H7 (cell line): ENCODE measurements at places on chromosomes 7 and 10.

DNA sequence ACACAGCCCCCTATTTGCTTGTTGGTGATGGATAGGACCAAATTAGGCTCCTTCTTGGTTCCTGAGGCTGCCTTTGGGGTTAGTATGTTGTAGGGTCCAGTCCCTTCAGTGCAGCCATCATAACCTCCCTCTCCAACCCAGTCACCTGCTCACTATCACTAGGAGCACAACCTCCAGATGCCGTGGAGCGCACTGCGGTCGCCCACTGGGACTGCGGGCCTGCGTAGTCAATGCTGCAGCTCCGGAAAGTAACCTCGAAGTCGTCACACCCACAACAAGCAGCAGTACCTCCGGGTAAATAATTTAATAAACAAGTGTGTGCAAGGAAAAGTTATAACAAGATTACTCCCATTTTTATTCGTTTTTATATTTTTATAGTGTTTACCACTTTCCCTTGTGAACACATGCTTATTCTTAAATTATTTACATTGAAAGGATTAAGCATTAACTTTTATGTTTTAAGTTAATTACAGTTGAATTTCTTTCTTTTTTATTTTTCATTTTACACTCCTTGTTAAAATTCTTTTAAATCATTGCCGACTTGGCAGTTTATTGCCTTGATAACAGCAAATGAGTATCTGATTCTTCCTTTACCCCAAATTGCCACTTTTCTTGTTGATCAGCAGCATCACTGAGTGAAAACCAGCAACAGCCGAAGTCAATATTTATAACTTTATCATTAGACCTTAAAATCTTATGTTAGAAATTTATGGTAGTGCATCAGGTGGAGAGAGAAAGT, 399.5 kb upstream of the LRGUK start:
- DNase-seq = no peak

GRCh38 chr7:131945313-131945911, 389.0 kb upstream of the PODXL start:
- DNase-seq = peak; percentile 93

DNA sequence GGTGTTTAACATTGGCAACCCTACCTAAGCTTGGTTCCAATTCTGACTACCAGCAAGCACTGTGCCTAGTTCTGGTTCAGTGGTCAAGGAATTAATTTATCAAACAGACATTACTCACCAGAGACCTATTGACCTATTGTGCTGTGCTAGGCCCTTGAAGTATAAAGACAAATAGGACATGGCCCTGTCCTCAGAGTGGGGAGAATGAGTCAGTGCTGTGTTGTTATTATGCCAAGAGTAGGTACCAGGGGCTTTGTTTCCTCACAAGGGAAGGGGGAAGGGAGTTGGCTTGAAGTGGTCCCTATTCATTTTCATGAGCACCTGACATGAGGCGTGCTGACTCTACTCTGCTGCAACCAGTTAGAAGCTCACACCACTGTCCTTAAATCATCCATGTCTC, 62.6 kb upstream of the PLPP4 start:
- no peak for DNase-seq

DNA sequence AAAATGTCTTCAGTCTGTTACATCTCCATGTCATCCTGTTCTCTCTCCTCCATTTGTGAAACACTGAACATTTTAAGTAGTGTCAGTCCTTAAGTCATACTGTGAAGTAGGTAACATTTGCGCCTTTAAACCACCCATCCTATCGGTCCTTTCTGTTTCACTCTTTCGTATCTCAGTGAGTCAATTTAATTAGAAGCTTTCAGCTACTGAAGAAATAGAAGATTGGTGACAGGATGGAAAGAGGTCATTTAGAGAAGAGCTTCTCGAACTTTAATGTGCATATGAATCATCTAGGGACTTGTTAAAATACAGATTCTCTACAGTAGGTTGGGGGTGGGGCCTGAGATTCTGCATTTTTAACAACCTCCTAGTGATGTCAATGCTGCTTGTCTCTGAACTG, 113.4 kb downstream of the SRI start:
- no peak for DNase-seq

- DNase-seq = no peak
These were observed 59.8 kb downstream of the ARID5B start for GRCh38 chr10:61961278-61961677.

- DNase-seq = no peak
These were observed 72.9 kb downstream of the ATE1 start for GRCh38 chr10:121854809-121855445.

DNA sequence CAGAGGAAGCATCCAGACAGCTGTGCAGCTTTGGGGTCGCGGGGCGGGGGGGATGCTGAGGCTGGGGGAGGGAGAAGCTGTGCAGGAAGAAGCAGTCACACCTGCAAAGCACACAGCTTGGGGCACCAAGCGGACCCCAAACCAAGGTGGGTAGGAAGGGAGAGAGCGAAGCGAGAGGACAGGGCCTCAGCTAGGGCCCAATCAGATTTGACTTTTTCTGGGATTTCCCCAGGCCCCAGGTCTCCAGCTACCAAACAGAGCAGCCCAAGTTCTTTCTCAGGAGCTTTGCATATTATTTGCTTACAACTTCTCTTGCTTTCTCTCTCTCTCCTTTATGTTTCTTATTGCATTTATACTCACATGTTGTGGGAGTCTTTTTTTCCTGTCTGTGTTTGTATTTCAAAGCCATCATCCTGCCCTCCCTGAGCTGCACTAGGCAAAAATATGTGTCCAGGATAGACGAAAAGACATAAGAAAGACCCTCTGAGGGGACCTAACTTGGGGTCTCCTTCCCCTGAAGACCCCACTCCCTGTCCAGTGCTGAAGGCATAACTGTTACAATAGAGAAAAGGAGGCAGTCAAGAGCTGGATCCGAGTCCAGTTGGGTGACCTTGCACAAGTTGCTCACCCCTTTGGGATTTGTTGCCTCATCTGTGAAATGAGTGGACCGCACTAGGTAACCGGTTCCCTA, 50.6 kb upstream of the SMNDC1 start:
- no peak for DNase-seq

- DNase-seq = no peak
These were observed 1.7 kb downstream of the PDE1C start for GRCh38 chr7:32068411-32069101.

- DNase-seq = no peak
These were observed 77.8 kb upstream of the ATP6V0A4 start for GRCh38 chr7:138875794-138876193.

DNA sequence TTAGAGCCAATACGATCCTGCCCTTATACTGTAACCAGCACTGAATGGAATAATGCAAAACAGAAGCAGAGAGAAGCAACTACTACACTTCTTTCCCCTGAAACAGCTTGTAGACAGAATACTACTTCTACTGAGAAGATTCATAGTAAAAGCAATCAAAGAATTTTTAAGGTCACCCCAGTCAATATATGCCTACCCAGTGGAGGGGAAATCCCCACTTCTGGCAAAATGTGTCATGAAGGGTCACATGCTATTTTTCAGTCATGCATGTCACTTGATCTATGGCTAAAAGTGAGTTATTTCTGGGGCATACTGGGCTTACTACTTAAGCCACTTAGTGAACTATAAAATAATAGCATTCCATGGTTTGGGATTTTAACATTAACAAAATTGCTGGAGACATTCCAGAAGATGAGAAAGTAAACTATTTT, 25.6 kb downstream of the IRF5 start:
- no peak for DNase-seq

DNA sequence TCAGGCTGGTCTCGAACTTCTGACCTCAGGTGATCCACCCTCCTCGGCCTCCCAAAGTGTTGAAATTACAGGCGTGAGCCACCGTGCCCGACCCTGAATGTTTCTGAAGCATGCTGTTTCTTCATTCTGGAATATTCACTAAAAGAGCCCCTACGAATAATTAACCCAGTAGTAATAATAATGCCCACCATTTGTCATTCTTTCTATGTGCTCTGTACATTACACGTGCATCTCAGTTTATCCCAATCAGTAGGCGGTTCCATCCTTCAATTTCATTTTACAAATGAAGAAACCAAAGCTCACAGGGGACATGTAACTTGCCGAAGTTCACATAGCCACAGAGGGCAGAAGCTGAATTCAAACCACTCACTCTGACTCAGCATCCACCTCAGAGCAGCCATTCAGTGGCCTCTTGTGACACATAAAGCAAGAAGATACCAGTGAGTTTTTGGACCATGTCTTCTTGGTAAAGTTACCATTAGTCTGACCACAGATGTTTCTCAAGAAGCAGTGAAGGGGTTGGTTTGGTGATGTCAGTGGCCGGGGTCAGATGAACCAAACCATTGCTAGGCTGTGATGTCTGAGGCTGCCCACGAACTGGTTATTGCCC, 71.9 kb upstream of the DUSP5 start:
- no peak for DNase-seq

DNA sequence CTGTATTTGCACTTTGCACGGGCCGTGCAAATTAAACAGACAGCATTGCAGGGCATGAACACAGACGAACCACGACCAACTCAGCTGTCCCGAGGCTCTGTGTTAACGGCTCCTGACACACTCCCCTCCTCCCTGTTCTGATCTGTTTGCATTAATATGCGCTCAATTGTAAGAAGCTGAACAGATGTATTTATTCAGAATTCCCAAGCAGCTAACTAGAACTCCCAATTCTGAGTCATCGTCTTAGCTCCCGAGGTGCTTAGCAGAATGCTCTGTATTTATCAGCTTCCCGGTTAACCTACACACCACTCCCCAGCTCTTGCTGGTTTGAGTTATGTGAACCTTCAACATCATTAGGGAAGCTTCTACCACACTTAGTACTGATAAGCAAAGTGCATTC, 286.4 kb downstream of the PTPRN2 start:
- DNase-seq = peak; percentile 29

DNA sequence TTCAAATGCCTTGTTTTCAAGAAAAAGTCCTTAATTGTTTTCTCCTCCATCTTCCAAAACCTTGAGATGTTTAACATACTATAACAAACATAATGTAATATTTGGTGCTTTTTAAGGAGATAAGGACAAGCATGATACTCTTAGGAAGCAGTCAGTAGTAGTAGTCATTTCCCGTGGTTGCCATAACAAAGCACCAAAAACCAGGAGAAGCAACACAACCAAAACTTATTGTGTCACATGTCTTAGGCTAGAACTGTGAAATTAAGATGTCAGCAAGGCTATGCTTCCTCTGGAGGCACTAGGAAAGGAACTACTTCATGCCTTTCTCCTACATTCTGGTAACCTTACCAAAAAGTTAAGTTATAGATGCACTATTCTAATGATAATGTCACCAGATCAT, 106.8 kb downstream of the MBL2 start:
- no peak for DNase-seq

- DNase-seq = no peak
These were observed 31.6 kb downstream of the GSDME start for GRCh38 chr7:24725554-24726241.

- no peak for DNase-seq
These were observed 9.9 kb downstream of the ZNF365 start for GRCh38 chr10:62384057-62384446.

- no peak for DNase-seq
These were observed 41.9 kb downstream of the RBM20 start for GRCh38 chr10:110686047-110686446.

GRCh38 chr10:132948351-132948750, 6.0 kb upstream of the CFAP46 start:
- DNase-seq = no peak

DNA sequence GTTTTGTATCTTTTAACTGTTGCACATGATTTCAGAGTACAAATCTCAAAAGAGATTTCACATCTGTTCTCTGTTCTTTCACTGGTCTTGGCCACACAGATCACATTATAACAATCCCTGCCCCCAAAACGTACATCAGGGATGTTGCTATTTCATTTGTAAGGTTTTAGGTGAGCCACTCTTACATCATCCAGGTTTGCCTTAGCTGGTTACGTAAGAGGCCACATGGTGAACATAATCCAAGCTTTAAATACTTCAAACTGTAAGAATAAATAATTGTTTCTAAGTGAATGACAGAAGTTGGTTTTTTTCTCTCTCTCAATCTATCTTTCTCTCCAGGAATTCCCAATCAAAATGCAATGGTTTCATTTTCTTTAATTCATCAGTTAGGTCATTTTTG, 245.9 kb upstream of the HGF start:
- DNase-seq = no peak
